ENCODE measurements at places on chromosomes 5 and 9. TPM values are rescaled to one million over a fixed set of nuclear protein-coding genes. Genes with fewer than 3 reads are reported as not detected.

The MELK gene
- 68.6 TPM for polyA plus RNA-seq

The ANGPTL2 gene
- polyA plus RNA-seq: not detected

The ERMP1 gene
- polyA plus RNA-seq: 27.4 TPM

The FNIP1 gene
- 5.7 TPM for polyA plus RNA-seq

The SPAAR gene
- not detected for polyA plus RNA-seq

The GALNT12 gene
- 3.2 TPM for polyA plus RNA-seq

The SH3TC2 gene
- 0.55 TPM for polyA plus RNA-seq

DNA sequence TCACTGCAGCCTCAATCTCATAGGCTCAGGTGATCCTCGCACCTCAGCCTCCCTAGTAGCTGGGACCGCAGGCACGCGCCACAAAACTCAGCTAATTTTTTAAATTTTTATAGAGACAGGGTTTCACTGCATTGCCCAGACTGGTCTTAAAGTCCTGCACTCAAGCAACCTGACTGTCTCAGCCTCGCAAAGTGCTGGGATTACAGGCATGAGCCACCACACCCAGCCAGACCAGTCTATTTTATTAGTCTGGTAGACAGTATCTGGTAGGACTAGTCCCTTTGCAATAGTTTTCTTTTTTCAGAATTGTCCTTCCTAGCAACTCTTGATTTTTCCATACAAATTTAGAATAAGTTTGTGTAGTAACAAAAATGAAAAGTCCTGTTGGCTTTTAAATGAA is 14.1 kb upstream of the GPR150 start:
- no peak for DNase-seq

DNA sequence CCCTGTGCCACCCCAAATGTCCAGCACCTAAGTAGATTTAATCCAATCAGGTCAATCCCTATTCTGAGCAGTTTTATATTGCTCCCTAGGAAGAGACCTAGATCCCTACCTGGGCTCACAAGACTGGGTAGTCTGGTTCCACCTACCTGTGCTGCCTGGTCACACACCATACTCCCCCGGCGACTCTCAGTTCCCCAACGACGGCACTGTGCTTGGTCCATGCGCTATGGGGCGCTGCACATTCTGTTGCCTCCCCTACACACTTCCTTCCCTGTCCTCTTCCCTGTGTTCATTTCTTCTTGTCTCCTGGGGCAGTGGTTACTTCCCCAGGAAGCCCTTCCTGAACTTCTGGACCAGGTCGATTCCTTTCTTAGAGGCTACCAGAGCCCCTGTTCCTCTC is 109.9 kb upstream of the IL12B start:
- no peak for DNase-seq

DNA sequence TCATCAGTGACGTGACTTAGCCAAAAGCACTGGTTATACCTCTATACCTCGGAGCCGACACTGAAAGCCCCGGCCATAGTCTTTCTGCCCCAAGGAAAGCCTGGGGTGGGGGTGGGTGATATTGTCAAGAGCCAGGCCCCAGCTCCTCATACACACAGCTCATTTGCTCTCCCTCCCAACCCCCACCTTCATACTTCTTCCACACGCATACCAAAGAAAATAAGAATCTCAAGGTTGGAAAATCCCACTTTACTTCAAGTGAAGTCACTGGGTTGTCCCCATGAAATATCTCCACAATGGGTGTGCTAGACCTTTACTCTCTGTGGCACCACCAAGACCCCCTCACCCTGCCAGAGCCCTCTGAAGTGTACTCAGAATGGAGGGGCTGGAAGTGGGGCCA is 27.1 kb upstream of the MGAT1 start:
- no peak for DNase-seq

GRCh38 chr5:14156650-14157492 is 13.7 kb downstream of the TRIO start:
- peak; percentile 70 for DNase-seq

DNA sequence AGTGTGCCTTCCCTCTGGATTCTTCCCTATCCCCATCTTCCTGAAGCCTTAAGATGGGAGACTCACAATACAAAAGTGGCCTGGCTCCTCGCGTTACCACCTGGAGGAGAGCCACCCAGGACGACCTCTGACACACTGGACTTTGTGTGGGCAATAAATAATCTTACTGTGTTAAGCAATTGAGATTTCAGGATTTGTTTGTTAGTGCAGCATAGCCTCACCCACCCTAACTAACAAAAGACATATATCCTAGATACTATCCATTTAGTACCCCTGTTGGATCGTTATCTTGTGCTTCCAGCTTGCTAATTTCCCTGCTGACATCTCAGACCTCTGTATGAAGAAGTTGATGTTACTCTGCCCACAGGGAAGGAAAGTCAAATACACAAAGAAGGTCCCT is 7.9 kb downstream of the GABBR2 start:
- DNase-seq: no peak

DNA sequence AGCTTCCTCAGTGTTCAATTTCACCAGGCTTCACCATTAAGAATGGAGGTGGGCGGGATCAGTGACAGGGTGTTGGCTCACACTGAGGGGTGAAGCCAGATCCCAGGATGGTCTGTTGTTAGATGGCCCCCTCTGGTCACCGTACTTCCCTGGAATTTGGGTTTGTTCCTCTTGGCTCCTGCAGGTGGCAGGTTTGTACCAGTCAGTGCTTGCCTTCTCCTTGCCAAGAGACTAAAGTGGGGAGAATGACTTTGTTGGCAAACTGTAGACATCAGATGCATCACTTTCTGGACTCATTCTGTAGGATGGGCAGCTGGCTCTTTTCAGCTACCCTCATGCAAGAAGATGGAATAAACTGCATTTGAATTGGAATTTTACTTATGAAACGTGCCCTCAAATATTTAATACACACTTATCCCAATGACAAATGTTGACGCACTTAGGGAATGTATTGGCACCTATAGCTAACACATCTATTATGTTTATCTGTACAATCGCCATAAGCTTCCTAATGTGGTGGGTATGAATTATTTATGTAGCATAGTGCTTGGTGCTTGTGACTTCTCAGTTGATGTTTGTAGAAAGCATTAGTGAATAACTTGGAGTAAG is 31.4 kb upstream of the ANKRD55 start:
- peak; percentile 71 for DNase-seq

DNA sequence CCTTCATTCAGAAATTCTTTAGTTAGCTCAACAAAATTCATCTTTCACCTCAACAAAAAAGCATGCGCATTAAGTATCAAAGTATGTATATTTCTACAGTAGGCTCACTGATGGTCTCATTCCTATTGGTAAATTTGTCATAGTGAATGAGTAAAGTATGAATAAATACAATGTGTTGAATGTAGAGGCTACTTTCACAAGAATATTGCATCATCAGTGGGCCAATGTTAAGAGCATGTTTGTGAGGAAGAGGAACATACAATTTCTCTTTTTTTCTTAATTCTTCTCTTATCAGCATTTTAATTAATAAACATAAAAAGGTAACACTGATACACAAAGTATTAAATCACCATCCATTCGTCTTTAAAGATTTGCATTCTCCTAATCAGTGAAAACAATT is 505.1 kb downstream of the CETN3 start:
- no peak for DNase-seq

DNA sequence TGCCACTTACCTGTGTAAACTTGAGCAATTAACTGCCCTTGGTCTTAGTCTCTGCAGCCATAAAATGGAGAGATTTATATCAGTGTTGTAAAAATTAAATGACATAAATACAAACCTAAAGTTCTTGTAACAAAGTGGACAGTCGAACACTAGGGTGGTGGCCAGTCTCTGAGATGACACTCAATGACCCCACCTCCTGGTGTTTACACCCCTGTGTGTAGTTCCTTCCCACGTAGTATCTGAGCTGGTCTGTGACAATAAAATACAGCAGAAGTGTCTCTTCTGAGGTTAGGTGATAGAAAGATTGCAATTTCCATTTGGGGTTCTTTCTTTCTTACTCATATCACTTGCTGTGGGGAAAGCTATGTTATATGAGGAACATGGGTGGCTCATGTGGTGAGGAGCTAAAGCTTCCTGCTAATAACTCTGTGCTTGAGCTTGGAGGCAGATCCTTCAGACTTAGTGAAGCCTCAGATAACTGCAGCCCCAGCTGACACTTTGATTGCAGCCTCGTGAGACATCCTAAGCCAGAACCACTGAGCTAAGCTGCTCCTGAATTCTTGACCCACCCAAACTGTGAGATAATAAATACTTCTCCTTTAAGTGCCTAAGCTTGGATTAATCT is 173.4 kb upstream of the CHD1 start:
- no peak for DNase-seq

DNA sequence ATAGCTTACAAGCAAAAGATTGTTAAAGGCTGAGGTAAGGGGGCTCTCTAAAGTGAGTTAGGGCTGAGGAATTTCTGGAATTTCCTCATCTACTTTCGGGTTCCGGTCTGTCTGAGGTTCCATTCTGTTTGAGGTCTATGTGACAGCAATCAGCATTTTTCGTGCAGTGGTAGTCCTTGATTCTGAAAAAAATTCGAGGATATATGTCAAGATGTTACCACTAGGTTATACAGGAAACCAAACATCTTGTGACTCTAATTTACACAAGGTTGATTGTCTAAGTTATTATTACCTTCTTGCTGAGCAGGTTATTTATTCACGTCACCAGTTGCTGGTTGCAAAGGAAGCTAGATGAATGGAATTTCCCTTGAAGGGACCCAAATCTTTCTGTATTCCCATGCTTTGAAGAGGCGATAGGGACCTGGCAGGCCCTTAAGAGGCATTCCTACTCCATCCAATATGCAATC is 35.2 kb downstream of the RLN2 start:
- DNase-seq: no peak

Data from A549 (cell line).